ENCODE measurements at places on chromosomes 7 and 10. TPM values are rescaled to one million over a fixed set of nuclear protein-coding genes. Genes with fewer than 3 reads are reported as not detected.

- DNase-seq: no peak
These were observed at the start of gene ARID5B for GRCh38 chr10:61900829-61901792. Gene ARID5B (plus strand): TSS chr10:61901699. CDS start chr10:61901710, 11 bp downstream.

DNA sequence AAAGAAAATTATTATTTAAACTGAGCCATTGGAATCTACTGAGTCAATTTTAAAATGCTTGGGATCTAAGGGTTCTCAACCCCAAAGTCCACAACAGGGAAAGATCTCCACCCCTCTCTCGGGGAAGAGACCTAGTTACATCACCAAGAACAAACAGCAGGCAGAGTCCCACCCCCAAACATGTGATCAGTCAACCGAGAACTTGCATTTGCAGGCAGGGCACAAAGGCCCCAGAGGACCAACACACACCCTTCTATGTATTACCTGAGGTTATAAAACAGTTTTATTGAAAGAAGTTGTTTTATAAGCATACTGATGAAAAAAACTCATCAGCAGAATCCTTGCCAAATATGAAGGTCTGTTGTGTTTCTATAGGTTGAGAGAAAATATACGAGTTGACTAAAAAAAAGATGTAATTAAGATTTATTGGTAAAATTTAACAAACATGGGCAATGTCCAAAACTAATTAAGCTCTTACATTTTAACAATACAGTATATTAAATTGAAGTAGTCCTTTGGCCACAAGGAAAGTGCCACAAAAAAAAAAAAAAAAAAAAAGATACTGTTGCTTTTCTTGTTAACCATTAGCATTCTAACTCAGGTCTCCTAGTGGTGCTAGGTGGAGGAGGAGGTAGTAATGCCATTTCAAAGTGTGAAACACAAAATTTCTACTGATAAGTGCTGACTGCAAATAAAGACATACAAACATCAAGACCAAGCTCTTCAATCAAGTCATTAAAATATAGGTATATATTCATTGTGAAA is 975 bp upstream of the USP54 start:
- no peak for DNase-seq

GRCh38 chr7:1872191-1873069 is 202.4 kb downstream of the ELFN1 start:
- no peak for DNase-seq

DNA sequence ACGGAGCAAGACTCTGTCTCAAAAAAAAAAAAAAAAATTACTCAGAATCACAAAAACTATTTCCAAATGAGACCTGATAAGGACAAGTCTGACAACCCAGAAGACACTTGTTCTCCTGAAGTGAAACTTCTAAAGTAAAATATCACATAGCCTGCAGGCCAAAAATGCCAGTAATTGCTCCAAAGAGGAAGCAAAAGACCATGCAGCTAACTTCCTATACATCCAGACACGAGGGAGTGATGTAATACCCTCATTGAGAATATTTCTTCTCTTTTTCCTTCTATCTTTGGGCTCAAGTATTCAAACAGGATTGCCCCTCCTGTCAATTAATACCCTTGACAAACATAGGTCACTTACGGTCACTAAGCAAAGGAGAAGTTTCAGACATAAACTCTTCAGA is 31.2 kb downstream of the ARMH3 start:
- DNase-seq: no peak

Gene LBX1
- total RNA-seq: not detected

Gene EVX1
- not detected for total RNA-seq

Measured in glomerular endothelial cell (primary cell).